ENCODE measurements at places on chromosomes 1 and 21.

DNA sequence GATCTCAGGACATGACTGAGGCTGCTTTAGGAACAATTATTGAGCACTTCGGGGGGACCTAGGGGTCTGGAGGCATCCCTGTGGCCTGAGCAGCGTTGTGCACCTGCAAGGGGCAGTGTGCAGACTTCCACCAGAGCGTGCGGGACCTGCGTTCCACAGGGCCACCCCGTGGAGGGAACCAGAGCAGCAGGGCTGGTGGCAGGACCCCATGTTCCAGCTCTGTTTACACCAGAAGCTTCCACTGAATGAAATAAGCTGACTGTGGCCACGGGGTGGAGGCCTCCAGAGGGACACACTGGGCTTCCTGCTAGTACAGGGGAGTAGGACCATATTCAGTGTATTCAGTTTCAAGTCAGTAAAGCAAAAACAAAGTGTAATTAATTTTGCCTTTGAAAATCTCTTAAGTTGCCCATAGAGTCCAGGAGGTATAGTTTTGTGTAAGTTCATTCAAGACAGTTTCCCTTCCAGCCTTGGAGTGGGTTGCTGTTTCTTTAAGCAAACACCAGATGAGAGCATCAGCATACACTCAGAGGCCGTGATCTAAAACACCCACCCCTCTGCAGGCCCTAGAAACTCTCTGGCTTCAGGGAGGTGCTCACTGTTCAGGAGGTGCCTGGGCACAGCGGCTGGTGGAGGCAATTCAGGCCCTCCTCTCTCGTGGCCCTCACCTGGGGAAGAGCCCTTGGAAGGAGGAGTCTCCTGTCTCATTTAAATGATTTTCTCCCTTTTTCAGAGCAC lies 16.6 kb downstream of the SLC1A7 start:
- no peak for DNase-seq

- DNase-seq, result no peak
Observed at GRCh38 chr1:203480525-203481084, 5.0 kb downstream of the PRELP start.

- DNase-seq, result no peak
Observed at GRCh38 chr1:43802356-43802980, 95.1 kb downstream of the ST3GAL3 start.

- no peak for DNase-seq
Observed at GRCh38 chr1:199821029-199821779, 206.3 kb upstream of the NR5A2 start.

- DNase-seq, result no peak
Observed at GRCh38 chr21:36104317-36105300, 30.3 kb upstream of the CBR3 start.

DNA sequence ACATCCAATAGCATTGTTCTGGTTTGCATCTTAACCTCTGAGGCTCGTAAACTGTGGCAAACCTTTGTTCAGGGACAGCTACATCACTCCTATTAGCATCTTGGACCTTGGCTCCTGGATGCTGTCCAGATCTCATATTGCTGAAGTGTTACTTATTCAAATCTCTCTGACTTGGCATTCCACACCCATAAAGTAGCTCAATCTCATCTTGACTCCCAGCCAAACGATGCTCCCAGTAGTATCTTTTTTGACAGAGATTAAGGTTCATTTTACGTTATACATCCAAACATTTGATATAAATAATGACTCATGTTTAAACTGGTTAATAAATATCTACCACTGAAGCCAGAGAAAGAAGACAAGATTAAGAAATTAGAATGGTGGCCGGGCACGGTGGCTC lies 4.4 kb upstream of the FLVCR1 start:
- no peak for DNase-seq

- no peak for DNase-seq
Observed at GRCh38 chr1:56225964-56226815, 353.2 kb downstream of the PLPP3 start.

DNA sequence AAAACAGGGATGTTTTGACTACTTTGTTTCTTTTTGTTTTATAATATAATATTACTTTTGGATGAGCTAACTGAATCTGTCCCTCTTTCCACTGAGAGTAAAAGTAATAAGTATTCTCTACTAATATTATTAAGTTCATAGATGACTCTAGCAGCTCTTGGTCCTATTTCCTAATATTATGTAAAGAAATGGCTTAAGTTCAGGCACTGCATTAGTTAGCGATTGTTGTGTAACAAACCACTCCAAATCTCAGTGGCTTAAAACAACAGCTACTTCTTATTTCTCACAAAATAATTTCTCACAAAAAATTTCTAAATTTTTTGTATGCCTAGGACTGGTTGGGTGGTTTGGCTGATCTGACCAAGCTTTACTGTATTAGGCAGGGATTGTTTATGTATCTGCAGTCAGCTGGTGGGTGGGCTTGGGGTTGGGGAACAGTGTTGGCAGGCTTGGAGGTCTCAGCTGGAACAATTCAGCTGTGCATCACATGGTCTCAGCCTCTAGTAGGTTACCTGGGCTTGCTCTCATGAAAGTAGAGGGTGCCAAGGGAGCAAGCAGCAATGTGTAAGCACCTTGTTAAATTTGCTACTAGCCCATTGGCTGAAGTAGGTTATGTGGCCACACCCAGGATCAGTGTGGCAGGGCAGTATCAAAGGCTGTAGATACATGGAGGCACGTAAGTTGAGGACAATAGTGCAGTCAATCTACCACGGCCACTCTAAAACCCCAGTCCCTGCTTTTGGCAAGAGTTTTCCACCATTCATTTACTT lies 8.8 kb upstream of the CCT8 start:
- no peak for DNase-seq

DNA sequence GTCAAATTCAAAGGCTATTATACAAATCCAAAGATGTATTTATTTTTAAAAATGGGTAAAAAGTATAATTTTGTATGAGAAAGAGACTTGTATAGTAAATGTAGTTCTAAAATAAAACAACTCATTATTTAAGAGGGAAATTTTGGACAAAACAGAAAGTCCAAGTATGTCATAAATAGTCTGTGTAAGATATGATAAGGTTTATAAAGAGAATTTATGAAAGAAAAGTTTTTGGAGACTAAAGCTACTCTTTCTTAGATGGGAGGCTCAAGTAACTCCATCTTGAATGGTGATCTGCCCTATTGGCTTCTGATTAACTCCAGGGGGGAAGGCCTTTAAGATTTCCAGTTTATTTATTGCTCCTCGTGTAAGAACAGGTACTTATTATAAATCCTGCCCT lies 14.7 kb upstream of the OR2T27 start:
- DNase-seq, result no peak

- DNase-seq, result no peak
Observed at GRCh38 chr1:21258331-21259134, 31.7 kb downstream of the ECE1 start.

DNA sequence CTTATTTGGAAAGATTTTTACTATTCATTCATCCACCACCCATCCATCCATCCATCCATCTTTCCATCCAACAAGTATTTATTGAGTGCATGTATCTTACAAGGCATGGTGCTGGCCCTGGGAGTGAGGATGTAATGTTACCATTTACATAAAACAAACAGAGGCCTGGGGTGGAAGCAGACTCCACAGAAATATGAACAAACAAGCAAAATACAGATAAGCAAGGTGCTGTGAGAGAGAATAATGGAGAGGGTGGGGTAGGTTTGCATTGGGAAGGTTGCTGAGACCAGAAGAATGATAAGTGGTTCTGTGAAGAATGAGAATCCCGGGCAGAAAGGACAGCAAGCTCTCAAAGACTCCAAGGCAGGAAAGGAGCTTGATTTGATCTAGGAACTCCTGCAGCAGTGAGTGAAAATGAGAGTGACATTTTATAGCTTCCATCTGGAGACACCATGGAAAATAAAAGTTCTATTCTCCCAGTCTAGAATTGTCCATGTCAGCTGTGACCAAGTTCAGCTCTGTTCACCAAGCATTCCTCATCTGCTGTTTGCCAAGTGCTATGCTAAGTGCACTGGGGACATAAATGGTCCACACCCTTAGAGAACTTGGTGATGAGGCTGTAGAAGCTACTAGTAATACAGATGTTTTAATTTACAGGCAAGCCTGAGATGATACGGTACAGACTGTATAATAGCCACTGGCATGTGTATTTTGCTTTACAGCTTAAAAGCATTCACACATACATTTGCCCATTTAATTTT lies 75.3 kb downstream of the PEX14 start:
- no peak for DNase-seq

- DNase-seq, result no peak
Observed at GRCh38 chr1:51863384-51863783, 15.1 kb downstream of the NRDC start.

- DNase-seq, result no peak
Observed at GRCh38 chr21:33205476-33205875, 24.3 kb upstream of the IFNAR2 start.

GRCh38 chr1:12173631-12174121 lies 6.9 kb downstream of the TNFRSF1B start:
- no peak for DNase-seq

DNA sequence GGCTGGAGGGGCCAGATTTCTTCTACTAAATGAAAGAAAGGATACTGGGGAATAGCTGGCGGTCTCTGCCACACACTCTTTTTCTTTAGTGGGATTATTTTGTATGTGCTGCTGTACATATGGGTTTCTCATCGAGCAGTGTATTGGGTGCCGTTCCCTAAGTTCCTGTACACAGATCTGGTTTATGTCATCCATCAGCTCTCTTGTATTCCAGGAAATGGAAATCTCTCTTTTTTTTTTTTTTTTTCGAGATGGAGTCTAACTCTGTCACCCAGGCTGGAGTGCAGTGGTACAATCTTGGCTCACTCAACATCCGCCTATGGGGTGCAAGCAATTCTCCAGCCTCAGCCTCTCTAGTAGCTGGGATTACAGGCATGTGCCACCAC lies 27.0 kb upstream of the NID1 start:
- DNase-seq, result no peak

DNA sequence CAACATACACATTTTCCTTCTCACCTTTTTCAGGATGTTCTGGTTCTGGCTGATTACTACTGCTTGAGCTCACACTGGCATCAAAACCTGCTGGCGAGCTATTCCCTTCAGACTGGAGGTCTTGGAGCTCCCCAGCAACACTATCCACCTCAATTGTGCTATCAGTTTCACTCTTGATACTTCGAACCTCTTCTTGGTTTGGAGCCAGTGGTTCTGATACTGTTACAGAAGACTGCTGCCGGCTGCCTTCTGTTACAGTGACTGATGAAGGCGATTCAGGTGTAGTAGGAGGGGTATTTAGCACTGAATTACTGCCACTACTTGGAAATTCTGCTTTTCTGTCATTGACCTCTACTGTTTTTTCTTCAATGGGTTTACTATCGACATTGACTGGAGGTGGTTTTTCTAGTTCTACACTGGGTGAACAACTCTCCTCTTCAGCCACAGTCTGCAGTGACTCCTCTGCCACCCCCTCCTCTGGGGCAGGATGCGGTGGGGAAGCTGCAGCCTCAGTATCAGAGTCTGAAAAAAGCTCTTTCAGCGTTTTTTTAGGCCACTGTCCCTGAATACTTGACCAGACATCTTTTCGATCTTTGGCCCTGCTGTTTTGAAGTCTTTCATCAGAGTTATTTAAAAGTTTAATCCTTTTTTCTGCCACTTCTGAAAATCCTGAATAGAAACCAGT lies 20.7 kb upstream of the RBM34 start:
- no peak for DNase-seq

Measured in NCI-H1930 (cell line).